Astrocyte (in vitro differentiated cells and primary cell): ENCODE measurements at places on chromosomes 1 and 21. TPM values are rescaled to one million over a fixed set of nuclear protein-coding genes. Genes with fewer than 3 reads are reported as not detected.

DNA sequence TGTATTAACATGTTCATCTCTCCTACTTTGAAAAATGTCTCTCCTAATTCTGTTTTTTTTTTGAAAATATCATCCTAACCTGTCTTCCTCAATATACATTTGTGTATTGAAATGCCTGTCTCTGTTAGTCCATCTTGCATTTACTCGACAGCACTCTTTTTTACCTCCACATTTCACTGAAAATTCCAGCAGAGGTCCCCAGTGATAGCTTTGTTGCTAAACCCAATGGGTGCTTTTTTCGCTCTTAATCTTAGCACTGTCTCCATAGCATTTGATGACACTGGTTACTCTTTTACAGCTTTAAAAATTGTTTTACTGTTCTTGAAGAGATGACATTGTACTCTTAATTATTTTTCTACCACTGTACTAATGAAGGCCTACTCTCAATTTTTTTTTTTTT, 10.8 kb downstream of the OSBPL9 start:
- H3K27me3 ChIP-seq = no peaks in the 10 kb centered on the region
- H3K27ac ChIP-seq = no peak overlapping the region
- H3K4me3 ChIP-seq = no peak overlapping the region
- peaks cover under 1% of the 10 kb centered on the region for H3K4me1 ChIP-seq
- no peaks in the 10 kb centered on the region for H3K36me3 ChIP-seq

DNA sequence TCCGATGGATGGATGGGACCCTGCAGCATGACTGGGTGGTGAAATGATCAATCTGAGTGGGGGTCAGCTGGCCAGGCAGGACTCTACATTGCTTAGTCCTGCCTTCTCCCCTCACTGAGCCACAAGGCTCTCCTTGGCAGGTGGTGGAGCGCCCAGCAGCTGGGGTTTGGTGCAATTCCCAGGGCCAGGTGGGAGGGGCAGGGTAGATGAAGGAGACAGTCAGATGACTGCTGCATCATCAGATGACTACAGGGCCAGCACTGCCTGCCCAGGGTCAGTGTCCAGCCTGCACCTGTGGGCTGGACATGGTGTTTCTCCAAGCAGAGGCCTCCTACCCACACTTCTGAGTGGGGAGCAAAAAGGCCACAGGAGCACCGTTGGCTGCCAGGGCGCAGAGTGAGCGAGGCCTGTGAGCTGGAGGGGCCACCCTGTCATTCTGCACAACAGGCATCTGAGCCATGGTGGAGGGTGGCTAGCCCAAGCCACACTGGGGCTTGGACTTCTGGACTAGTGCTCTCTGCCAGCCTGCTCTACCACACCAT, 103.9 kb upstream of the EDN2 start:
- H3K27me3 ChIP-seq = no peaks in the 10 kb centered on the region
- H3K36me3 ChIP-seq = peaks cover 4% of the 10 kb centered on the region
- H3K4me3 ChIP-seq = no peak overlapping the region
- DNase-seq = no peak
- H3K27ac ChIP-seq = no peak overlapping the region

DNA sequence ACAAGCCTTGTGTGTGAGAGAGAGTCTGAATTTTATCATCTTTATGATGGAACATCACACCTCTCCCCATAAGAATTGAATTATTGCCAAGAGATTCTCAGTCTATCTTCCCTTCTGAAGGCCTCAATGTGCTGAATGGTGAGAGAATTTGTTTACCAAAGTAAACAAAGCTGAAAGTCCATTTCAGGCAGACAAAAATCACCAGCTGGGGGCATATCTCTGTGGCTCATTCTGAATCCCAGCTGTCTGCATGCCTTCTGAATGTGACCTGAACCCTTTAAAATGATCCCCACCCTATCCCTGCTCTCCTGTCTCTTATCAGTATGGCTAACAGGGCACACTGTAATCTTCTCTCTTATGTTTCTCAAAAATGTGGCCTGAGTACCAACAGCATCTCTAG, 99.1 kb upstream of the CAMK1G start:
- H3K4me3 ChIP-seq = no peak overlapping the region
- H3K36me3 ChIP-seq = no peaks in the 10 kb centered on the region
- no peaks in the 10 kb centered on the region for H3K27me3 ChIP-seq

DNA sequence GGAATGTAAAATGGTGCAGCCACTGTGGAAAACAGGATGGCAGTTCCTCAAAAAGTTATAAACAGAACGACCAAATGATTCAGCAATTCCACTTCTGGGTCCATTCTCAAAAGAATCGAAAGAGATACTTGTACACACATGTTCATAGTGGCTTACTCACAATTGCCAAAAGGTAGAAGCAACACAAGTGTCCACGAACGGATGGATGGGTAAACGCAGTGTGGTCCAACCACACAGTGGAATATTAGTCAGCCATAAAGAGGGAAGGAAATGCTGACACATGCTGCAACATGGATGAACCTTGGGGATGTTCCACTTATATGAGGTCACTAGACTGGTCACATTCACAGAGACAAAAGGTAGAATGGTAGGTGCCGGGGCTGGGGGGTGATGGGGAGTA, 5.3 kb downstream of the KRTAP10-1 start:
- no peaks in the 10 kb centered on the region for H3K36me3 ChIP-seq
- no peak overlapping the region for H3K4me3 ChIP-seq
- H3K27ac ChIP-seq = no peak overlapping the region
- H3K4me1 ChIP-seq = no peaks in the 10 kb centered on the region
- no peaks in the 10 kb centered on the region for H3K27me3 ChIP-seq

LZIC gene
- total RNA-seq = 36.5 and 38.0 TPM in 2 replicates
